ENCODE measurements at places on chromosomes 16 and 17.

DNA sequence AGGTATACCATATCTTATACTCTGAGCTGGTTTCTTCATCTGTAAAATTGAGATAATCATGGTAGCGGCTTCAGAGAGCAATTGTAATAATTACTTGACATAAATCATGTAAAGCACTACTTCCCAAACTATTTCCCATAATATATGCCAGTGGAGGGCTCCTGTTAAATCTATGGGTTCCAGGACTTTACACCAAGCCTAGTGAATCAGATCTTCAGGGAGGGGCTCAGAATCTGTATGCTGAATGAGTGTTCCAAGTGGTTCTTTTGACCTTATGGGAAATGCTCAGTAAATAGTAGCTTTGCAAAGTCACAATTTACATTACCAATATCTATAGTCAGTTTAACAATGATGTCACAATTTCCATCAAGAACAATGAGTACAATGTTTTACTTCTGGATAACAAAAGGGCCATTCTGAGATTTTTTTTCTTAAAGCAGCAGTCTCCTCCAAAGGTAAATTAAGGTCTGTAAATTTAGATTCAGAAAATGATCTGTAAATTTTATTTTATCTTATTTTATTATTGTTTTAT lies 50.9 kb upstream of the NLK start:
- DNase-seq = no peak

DNA sequence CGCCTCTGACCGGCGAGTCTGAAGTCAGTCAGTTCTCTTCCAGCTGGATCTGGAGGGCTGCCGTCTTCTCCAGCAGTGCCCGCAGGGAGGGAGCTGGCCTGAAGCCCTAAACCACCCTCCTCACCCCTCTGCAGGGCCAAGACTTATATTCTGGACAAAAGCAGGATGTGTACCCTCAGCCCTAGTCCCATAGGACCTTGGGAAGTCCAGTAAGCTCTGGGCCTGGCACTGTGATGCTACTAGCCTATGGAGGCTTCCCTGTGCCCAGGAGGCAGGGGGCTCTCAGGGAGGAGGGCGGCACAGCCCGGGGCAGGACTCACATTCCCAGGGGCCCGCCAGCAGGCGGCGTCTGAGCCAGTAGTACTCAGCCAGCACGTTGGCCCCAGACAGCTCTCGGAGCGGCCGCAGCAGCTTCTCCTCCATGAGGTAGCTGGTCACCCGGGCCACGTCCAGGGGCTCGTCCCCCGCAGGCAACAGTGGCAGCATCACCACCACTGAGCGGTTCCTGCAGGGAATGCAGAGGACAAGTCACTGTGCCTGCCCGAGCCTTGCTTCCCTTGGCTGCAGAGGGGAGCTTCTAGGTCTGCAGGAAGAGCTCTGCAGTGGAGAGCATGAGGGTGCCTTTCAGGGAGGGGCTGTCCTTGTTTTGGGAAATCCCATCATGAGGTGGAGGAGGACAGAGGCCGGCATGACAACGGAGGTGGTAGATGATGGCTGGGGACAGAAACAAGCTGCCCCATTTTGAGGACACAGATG lies 41.7 kb downstream of the RMI2 start:
- DNase-seq = no peak

DNA sequence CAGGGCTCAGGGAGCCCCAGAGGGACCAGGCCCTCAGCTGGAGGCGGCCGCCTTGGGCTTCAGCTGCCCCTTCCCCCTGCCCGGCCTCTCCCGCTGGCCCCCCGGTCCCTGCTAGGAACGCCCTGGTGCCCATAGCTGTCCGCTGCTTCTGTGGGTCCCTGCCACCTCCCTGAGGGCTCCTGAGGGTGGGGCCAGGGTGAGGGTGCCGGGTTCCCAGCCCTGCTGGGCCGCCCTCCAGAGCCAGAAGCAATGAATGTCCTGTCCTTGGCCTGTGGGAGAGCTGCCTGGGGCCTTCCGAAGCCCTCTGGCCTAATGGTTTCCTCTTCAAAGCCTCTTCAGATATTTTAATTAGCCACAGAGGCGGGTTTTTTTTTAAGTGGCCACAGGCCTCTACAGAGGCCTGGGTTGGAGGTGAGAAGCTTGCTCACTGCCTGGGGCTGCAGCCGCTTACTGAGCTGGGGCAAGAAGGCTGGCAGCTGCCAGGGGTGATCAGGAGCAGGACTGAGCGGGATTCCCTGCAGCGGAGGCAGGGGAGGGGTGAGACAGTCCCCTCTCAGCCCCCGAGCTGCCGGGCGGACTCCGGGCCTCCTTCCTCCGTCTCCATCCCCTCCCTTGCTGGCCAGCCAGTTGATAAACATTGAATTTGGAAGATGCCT lies 9.9 kb downstream of the CENPX start:
- no peak for DNase-seq

DNA sequence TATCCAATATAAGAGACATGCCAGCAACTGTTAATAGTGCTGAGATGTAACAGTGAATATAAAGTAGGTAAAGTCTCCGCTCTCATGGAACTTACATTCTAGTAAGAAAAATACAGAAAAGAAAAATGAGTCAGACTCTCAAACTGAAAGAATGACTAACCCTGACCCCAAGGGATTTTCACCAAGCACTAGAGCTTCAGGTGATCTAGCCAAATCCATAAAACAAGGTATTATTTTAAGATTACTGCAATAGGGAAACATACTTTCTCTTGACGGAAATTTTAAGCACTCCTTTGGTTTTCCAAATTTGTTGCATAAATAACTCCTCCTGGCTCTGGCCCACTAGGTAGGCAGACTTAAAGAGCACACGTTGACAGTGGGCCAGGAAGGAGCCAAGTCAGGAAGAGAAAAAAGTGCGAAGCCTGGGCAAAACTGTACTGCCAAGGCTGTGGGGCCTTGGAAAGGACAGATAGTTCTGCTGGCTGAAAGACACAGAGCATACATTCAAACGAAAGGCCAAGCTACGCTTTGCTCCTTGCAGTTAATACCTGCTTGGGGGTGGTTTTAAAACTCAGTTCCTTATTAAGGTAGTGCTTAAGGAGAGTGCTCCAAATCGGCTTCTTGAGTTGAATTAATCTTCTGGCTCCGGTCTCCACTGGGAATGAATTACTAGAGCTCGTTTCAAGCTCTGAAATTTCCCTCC lies 1.4 kb downstream of the GOT2 start:
- DNase-seq = no peak

DNA sequence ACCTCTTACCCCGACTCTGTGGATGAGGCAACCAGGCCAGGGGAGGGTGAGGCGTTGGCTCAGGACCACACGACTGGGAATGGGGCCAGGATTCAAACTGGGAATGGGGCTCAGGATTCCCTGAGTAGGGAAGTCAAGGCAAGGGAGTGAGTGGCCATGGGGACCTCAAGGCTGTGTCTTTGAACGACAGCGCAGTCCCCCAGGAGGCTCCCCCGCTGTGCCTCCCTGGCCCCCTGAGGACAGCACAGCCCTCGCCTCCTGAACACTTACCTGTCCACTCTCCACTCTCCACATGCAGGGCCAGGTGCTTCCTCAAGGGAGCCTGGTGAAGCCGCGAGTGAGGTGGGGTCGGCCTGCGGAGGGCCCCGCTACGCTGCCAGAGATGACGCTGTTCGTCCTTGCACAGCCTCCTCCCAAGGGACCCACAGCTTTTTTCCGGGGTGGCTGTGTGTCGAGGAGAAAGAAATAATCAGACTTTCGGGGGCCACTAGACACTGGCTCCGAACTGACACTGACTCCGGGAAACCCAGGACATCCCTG lies 6.9 kb downstream of the ZNF469 start:
- DNase-seq = no peak

DNA sequence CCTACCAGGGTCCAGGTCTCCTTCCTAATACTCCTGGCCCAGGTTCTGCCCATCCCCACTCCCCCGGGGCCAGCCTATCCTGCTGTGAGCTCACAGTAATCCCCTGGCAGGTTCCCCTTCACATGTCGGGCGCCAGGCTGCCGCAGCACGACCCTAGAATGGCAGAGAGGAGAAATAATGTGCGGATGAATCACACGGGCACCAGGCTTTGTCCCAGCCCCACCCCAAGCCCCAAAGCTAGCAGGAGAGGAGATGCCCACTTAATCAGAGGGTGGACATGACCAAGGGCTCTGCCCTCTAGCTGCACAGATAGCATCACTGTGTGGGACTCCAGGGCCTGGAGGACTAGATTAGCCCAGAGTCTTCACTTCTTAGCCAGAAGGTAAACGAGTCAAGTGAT lies 39.5 kb downstream of the ST3GAL2 start:
- DNase-seq = no peak

DNA sequence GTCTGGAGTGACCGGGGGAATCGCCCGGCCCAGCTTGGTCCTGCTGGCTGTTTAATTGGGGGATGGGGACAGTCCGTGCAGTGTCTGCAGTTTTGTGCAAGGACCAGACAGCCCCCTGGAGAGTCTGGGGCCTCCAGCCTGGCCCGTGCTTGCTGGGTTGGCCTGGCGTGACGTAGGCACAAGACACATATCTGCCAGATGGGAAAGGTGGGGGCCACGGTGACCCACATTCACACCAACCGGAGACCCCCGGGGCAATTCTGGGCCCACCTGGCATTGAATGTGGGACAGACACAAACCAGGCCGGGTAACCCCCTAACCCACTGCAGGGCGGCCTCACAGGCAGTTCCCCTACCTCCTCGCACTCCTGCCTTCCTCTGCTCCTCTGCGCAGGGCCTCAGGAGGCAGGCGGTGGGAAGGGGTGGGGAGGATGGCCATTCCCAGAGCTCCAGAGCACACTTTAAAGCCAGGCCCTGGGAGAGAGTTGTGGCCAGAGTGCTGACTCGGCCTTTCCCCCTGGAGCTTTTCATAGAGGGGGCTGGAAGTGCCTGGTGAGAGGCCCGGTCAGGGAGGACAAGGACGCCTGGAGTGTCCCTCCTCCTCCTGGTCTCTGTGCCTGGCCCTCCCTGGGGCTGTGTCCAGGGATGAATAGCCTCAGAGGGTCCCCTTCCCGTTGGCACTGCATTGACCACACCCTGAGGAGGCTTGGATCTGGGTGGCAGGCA lies 1.5 kb downstream of the MRC2 start:
- no peak for DNase-seq

DNA sequence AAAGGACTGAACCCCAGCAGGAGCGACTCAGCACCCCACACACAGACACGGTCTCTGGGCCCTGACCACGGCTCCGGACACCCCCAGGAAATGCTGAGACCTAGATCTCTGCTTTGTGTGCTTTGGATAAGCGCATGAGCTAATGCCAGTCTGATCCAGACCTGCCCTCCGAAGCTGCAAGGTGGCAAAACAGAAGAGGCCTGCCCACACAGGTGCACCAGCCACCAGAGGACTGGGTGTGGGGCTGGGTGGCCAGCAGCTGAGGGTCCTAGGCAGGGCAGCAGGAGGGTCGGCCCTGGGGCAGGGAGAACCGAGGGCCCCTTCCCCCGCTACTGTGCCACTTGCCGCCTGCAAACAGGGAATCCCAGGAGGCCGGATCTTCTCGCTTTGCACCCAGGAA lies 30.7 kb upstream of the EIF1 start:
- DNase-seq = no peak

- DNase-seq = no peak
Measured at GRCh38 chr16:21226749-21227148, 6.8 kb upstream of the ANKS4B start.

DNA sequence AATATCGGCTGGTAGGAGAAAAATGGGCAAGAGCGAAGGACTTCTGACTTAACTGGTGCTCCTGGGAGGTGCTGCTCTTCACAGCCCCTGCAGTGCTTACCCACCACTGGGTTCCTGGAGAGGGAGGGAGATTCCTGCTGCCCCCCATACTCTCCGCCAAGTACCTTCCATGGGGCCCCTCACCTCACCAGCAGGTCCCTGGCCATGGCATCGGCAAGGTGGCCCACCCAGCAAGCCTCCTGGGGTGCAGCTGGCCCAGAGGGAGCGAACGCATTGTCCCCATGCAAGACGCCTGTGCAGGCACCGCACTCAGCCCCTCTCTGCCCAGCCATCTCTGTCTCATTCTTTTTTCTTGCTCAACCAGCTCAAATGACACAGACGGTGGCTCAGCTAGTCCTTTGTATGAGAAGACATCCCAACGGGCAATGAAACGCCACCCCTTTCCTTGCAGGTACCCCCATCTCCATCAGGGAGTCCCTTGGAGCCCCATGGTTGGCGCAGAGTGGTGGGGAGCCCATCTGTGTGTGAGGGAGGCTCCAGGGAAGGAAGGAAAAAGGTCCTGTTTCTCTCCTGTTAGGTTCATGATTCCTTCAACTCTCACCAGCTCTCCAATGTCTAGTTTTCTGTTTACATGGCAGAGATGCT lies 9.6 kb upstream of the ALDH3A1 start:
- DNase-seq = no peak

- DNase-seq = no peak
Measured at GRCh38 chr16:88536510-88536909, 33.7 kb upstream of the ZC3H18 start.

DNA sequence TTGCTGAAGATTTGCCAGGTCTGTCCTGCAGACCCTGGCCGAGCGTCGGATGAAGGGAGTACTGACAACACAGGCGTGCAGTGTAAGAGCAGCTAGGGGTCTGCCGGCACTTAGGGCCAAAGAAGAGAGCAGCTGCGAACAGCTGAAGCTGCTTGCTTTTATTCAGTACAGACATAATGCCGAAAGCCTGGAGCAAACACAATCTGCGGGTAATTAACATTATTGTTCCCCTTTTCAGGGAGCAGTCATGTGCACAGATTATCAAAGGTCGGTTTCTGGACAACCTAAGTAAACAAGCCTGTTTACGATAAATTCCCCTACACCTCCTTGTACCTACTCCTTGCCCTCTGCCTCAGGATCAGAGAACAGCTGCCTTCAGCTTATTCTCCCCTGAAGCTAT lies 12.0 kb upstream of the KRT23 start:
- DNase-seq = no peak

GRCh38 chr16:990516-991291 lies 9.1 kb downstream of the SOX8 start:
- no peak for DNase-seq

DNA sequence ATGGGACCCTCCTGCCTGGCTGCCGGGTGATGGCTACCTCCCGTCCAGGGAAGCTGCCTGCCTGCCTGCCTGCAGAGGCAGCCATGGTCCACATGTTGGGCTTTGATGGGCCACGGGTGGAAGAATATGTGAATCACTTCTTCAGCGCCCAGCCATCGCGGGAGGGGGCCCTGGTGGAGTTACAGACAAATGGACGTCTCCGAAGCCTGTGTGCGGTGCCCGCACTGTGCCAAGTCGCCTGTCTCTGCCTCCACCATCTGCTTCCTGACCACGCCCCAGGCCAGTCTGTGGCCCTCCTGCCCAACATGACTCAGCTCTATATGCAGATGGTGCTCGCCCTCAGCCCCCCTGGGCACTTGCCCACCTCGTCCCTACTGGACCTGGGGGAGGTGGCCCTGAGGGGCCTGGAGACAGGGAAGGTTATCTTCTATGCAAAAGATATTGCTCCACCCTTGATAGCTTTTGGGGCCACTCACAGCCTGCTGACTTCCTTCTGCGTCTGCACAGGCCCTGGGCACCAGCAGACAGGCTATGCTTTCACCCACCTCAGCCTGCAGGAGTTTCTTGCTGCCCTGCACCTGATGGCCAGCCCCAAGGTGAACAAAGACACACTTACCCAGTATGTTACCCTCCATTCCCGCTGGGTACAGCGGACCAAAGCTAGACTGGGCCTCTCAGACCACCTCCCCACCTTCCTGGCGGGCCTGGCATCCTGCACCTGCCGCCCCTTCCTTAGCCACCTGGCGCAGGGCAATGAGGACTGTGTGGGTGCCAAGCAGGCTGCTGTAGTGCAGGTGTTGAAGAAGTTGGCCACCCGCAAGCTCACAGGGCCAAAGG lies 36.8 kb downstream of the NLRC5 start:
- no peak for DNase-seq

- DNase-seq = no peak
Measured at GRCh38 chr16:46612121-46612520, 9.1 kb downstream of the SHCBP1 start.
